ENCODE measurements at places on chromosomes 11 and 22. TPM values are rescaled to one million over a fixed set of nuclear protein-coding genes. Genes with fewer than 3 reads are reported as not detected.

Gene KIRREL3
- 0.32 TPM for total RNA-seq

Gene KRTAP5-11
- not detected for total RNA-seq

Gene MMP10
- total RNA-seq = not detected

Gene C22orf31
- not detected for total RNA-seq

Gene ART1
- total RNA-seq = not detected

Gene VPS11
- 16.6 TPM for total RNA-seq

Data from H1 (cell line).